Tongue (tissue), 3 donors: ENCODE measurements at places on chromosomes 5 and 9. TPM values are rescaled to one million over a fixed set of nuclear protein-coding genes. Genes with fewer than 3 reads are reported as not detected.

ANKRD20A1 gene
- not detected for total RNA-seq

- no peak for DNase-seq
These were observed 343.5 kb downstream of the PLK2 start for GRCh38 chr5:58116346-58116745.

DNA sequence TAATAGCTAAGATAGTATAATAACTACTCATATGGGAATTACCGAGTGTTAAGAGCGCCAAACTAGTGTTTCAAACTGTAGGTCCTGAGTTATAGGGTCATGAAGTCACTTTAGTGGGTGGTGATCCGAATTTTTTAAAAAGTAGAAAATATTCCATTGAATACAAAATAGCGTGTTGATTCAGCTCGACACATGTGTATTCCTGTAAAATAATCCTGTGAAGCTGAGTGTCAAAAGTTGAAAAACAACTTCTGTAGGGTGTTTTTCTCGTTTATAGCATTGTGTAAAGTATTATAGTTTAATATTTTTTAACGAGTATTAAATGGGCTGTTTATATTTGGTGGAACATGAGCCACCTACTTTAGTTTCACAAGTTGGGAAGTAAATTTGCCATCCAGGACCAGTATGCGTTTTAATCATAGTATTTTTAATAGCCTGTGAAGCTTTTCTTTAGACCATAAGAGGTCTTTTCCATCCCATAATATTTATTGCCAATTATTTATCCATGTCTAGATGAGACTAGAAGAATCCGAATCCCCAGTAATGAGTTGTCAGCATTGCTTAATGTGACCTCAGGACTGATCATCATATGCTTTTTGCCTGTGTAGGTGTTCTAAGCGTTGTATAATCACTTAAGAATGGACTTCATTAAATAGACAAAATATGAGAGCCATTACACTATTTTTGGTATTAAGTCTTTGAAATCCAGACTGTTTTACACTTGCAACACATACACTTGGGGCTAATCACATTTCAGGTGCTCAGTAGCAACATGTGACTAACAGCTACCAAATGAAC is 84.1 kb downstream of the PTPDC1 start:
- no peak for DNase-seq

- DNase-seq = no peak
These were observed 75.6 kb downstream of the USP20 start for GRCh38 chr9:129910628-129911567.

DNA sequence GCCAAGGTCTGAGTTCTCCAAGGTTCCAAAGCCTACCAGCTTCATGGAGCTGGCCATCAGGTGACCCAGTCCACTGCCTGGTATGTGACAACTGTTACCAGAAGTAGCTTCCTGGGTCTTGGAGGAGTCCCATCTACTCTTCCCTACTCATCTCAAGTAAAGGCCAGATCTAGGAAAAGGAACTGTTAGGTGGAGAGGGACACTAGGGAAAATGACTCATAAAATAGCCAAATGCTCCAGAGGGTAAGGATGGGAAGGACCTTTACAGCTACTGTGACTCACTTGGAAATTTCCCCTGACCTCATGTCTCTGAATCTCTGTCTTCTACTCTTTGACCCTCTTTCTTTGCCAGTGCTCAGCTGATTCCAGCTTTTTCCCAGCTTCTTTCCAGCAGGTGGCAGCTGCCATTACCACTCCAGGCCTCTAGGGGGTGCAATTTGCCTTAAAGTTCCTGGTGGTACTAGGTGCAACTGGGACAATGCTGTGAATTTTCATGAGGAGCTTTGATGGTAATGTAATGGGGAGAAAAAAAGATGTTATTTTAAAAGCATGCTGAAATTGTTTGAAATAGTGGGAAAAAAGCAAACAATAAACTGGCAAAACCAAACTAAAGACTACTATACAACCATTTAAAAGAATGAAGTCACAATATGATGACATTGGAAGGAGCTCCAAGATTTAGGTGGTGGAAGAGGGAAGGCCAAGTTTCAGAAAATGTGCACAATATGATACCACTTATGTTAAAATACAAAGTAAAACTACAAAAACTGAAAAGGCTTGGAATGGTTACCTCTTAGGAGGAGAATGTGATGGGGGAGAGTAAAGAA is 27.1 kb upstream of the MYORG start:
- peak; percentile 82 for DNase-seq

DNA sequence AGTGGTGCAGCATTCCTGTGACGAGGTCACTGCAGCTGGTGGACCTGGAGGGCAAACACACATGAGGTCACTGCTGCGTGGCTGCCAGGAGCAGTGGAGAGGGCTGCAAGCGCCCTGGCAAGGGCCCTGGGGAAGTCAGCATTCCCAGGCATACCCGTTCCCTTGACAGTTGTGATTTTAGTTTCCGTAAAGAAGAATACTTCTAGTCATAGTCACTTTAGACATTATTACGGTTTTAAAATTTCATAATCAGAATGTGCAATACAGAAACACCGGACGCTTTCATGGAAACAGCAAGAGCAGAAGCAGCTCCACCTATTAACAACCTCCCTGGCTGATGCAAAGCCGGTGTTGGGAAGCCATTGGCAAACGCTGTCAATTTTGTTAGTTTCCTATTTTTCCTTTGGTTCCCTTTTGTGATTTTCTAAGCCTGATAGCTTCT is 129.8 kb downstream of the GADD45G start:
- no peak for DNase-seq

GRCh38 chr5:170289121-170289520 is 8.5 kb downstream of the LCP2 start:
- no peak for DNase-seq
